Astrocyte (in vitro differentiated cells and primary cell): ENCODE measurements at places on chromosomes 11 and 22.

DNA sequence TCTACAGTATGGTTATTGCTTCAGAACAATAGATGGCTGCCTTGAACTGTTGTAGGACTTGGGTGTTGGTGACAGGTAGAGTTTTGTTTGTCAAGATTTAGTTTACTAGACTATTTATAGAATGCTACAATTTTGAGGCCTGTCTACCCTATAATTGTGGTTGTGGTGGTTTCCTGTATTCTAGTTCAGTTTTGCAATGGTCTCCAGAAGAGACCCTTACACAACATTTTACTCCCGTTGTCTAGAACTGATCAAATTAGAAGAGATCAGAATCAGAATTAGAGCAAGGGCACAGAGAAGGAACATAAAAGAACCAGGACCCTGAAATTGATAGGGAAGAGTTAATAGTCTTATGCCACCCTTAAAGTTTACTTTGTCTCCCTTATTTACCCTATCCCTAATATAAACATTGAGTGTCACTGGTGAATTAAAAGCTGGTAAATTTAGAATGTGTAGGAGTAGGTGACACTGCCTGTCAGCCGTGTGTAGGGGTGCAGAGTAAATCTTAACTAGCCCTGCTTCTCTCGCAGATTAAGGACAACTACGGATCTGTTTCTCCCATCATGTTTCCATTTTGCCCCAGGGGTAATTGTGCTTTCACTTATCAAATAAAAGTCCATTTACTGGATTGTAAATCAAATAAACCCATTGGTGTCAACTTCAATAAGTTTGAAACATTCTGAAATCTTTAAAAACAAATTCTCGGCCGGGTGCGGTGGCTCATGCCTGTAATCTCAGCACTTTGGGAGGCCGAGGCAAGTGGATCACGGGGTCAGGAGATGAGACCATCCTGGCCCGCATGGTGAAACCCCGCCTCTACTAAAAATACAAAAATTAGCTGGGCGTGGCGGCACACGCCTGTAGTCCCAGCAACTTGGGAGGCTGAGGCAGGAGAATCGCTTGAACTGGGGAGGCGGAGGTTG lies 10.9 kb upstream of the PHLDB1 start:
- DNase-seq, result no peak

DNA sequence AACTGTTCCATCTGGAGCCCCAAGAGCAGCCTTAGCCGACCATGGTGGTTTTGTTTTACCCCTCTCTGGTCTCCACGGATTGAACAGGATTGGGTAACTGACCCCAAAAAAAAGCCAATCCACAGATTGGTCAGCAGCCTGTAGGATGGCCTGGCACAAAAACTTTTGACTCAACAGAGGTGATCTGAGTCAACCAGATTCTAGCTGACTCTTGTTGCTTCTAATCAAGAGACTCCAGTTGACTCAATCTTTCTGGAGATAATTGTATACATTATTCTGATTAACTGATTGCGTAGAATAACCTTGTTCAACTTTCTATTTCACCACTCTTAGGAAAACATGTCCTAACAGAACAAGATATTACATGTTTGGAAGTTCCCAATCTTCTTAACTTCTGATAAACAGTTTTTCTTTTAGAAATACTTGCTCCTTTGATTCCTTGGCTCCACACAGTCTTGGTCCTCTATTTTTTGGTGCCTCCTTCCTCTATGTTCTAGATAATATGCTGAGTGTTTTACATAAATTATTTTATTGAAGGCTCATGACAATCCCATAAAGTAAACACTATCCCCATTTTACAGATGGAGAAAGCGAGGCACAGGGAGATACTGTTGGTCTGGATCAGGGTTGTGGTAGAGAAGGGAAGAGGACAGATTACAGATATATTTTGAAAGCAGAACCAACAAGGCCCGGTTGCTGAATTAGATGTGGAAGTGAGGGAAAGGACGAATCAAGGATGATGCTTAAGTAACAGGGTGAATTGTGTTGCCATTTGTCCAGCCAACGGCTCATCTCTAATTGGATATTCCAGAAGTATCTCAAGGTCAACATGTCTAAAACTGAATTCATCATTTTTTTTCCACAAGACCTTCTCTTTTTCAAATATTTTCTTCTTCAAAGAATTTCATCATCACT lies 11.5 kb upstream of the ZC3H12C start:
- DNase-seq, result no peak

GRCh38 chr22:20946080-20946986 lies 20.7 kb upstream of the AIFM3 start:
- DNase-seq, result peak; percentile 47

- peak; percentile 65 for DNase-seq
Measured at GRCh38 chr11:76086743-76087635, 119.3 kb downstream of the WNT11 start.

- DNase-seq, result no peak
Measured at GRCh38 chr11:39102236-39102635, 2357.2 kb downstream of the LRRC4C start.

DNA sequence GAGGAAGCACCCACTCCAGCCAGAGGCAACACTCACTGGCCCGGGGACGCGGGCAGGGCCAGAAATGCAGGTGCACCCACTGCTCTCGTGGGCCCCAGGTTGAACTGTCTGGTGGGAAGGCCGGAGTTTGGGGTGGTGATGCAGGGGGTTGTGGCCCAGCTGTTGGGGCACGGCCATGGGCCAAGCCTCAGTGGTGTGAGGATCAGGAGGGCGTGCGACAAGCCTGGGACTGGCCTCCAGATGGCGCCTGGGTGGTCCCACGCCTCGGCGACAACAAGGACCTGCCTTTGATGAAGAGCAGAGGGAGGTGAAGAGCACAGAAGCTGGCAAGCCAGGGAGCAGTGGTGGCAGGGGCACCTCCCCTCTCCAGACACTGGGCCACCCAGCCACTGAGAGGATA lies 240.8 kb downstream of the BRD1 start:
- DNase-seq, result no peak

GRCh38 chr11:133934599-133935550 lies 21.9 kb downstream of the IGSF9B start:
- DNase-seq, result peak; percentile 95

- DNase-seq, result no peak
Measured at GRCh38 chr11:78635814-78636506, 61.3 kb upstream of the NARS2 start.

- DNase-seq, result no peak
Measured at GRCh38 chr11:66417000-66417399, 3.8 kb upstream of the NPAS4 start.
